ENCODE measurements at places on chromosomes 2 and 18. TPM values are rescaled to one million over a fixed set of nuclear protein-coding genes. Genes with fewer than 3 reads are reported as not detected.

GRCh38 chr2:43885132-43885632 lies 46.4 kb downstream of the ABCG8 start:
- no peak for DNase-seq

DNA sequence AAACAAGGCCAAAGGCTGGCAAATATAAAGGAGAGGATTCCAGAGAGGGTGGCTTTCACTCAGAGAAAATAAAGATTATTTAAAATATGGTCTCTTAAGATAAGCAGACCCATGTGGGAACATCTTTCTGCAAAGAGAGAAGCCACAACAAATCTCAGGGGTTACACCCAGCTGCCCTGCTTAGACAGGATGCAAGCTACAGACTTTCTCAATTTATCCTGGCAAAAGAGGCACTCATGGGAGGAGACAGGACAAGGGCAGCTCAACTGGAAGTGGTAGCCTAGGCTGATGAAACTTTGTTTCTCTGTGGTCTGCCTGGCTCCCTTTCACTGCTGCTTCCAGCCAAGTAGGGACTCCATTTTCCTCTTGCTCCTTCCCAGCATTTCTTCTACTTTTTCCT lies 25.9 kb upstream of the SULT1C4 start:
- no peak for DNase-seq

DNA sequence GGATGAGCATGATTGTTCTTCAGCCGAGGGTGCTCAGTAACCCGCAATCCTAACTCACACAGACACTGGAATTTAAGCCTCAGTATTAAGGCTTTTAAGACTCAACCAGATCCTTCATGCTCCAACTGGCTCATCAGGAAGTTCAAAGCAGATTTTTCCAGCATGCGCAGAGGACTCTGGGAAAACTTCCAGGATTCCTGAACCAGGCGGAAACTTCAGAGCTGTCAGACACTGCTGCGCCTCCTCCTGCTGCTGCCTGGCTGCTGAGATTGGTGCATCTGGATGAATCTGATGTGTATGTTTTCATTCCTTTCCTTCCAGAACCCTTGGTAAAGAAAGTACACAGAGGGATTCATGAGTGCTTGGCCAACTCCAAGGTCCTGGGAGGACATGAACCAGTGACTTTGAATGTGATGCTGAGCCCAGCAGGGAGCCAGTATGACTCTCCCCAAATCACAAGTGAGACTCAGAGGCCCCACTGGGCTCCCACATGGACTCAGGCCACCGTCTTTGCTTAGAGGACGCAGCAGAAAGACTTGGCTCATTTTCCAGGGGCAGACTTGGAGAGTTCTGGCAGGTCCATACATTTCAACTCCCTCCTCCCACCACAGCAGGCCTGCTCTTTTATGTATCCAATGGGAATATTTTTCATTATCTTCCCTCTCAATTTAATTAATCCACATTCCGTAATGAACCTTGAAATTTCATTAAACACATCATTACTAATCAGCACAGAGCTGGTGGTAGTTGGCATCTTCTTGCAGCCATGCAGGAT lies 143.5 kb upstream of the HDAC4 start:
- no peak for DNase-seq

GREB1L gene
- total RNA-seq: 7.5 TPM

- DNase-seq: no peak
Measured at GRCh38 chr2:150134223-150134857, 353.1 kb downstream of the RND3 start.

Measured in renal cortical epithelial cell (primary cell).